ENCODE measurements at places on chromosomes 2 and 18.

DNA sequence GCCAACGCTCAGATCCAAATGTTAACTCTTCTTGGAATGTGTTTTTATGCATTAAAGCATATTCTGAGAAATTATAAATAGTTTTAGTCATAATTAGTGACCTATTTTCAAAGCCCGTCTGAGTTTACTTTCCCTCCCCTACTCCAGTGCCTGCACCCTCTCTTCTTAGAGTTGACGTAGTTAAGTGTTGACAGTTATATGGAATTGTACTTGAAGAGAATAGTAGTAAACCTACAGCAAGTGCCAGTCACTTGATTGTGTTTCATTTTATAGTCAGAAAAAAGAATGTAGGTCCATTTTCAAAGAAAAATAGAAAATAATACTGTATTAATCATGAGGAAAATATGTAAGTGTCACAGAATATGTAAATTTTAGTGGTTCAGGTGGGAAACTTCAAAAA is 41.2 kb downstream of the ZCCHC2 start:
- DNase-seq: no peak

GRCh38 chr2:121527009-121527682 is 3.5 kb upstream of the RNU4ATAC start:
- no peak for DNase-seq

GRCh38 chr2:10968176-10968575 is 56.4 kb downstream of the KCNF1 start:
- no peak for DNase-seq

DNA sequence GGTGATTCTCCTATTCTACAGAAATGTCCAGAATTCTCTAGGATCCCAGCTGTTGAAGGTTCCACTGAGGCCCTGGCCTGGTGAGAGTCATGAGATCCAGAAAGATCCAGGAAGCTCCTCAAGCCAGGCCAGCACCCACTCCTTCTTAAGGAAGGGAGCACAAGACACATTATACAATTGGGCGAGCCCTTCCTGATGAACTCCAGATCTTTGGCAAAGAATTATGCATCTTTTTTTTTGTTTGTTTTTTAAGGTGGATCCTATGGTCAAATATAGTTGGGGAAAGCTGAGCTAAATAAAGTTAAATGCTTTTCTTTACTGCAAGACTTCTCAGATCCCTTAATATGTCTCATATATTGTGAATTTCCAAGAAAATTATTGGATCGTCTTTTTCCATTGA is 37.0 kb upstream of the LOXHD1 start:
- no peak for DNase-seq

- no peak for DNase-seq
Measured at GRCh38 chr18:70390371-70391090, 101.7 kb downstream of the SOCS6 start.

DNA sequence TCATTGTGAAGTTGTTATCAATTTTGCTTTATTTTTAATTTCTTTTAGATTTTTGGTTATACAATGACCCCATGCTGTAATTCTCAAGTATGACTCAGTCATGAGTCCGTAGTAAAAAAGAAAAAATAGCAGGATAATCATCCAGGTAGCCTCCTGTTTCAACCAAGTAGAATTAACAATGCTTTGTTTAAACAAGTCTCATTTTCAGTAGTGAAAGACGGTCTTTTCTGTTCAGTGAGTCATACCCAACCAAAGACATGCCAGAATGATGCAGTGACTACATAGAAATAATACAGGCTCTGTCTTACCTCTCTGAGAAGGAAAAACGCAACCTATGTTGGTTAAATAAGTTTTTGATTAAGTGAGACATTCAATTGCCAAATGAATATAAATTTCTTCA is 67.8 kb upstream of the DSC1 start:
- DNase-seq: no peak

DNA sequence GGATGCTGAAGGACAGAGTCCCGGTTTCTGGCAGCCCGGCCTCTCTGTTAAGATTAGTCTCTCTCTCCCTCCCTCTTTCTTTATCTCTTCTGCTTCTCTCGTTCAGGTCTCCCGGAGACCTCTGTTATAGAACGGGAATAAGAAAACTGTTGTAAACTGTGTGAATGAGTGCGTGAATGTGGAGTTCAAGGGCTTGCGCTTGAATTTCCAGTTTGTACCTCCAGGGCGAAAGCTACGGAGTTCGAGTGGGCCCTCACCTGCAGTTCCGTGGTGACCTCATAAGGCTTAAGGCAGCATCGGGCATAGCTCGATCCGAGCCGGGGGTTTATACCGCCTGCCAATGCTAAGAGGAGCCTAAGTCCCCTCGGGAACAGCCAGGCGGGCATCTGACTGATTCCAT is 26.4 kb downstream of the SKA1 start:
- no peak for DNase-seq

DNA sequence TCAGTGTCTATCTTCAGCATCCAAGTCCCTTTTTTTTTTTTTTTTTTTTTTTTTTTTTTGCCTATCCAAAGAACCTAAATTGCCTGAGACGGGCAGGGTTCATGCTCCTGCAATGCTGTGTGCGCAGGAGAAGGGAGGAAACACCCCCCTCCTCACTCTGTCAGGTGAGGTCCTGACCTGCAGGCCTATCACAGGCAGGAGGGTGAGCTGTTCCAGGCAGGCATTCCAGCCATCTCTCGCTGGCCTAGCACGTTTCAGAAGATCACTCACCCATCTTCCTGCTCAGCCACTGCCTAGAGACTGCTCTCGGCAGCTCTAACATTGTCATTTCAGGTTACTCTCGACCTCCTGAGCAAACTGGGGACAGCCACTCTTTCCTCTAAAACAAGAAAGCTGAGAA is 48.4 kb upstream of the LAPTM4A start:
- DNase-seq: no peak

- no peak for DNase-seq
Measured at GRCh38 chr2:219280651-219281050, 1.5 kb downstream of the DNAJB2 start.

DNA sequence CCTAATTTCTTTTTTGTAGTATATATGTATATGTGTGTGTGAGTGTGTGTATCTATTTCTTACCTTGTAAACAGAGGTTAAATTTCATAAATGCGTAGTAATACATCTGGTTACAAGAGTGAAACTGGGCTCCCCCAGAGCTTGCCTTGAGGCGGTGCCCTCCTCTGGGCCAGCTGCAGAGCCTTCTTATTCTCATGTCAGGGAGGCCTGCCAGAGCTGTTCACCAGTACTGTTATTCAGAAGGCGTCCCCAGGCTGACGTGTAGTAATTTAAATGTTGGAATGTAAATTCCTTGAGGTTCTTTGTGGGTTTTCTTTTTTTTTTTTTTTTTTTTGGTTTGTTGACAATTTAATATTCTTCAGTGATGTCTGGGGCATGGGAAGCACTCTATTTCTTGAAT is 11.2 kb downstream of the COPS8 start:
- no peak for DNase-seq

DNA sequence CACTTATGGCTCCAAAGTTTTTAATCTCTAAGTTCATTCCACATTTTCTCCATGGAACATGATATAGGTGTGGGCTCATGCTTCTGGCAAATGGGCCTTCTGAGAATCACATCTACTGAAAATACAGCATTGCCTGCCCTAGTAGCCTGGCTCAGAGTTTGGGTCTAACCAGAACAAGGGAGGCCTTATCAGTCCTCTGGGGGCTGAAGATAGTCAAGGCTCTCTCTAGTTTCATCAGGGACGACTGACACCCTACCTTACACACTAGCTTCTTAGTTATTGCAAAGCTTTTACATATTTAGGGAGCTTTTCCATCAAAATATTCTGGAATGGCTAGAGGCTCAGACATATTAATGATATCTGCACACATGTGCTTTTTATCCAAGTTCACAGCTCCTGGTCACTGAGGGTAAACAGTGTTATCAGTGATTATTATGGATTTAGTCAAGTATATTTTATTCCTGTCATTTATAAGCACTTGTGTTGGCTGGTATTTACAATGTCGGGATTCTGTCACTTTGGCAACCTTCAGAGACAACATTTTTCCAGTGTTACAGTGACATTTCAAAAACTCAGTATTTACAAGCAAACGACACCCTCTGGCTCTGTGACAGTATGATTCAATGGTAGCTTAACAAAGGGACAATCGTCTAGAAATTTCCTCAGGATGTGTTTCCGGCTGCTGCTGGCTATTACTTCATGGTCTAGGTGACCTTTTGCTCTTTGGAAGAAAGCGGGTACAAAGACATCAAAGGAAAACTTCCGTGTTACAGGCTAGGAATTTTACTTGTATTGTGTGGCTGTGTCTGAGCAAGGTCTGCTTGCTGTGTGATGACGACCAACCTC is 200.6 kb downstream of the TCF4 start:
- no peak for DNase-seq

DNA sequence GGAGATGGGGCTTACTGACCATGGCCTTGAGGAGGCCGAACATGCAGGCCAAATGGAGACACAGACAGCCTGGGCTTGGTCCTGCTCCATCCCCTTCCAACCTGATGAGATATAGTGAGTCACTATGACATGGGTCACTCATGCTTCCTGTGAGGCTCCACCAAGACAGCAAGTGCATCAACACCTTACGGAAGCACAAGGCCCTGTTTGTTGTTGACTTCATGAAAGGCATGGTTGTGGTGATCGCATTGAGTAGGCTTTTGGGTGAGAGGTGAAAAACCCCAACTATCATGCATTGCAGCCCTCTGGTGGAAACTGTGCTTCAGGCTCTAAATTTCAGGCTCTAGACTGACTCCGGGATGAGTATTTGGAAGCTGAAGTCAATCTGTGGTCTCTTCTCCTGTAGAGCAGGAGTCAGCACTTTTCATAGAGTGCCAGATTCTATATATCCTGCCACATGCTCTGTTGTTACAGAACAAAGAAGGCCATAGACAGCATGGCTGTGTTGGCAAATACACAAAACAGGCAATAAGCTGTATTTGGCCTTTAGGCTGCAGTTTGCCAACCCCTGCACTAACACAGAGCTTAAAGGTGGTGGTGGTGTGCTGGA is 10.1 kb downstream of the IL37 start:
- DNase-seq: no peak

DNA sequence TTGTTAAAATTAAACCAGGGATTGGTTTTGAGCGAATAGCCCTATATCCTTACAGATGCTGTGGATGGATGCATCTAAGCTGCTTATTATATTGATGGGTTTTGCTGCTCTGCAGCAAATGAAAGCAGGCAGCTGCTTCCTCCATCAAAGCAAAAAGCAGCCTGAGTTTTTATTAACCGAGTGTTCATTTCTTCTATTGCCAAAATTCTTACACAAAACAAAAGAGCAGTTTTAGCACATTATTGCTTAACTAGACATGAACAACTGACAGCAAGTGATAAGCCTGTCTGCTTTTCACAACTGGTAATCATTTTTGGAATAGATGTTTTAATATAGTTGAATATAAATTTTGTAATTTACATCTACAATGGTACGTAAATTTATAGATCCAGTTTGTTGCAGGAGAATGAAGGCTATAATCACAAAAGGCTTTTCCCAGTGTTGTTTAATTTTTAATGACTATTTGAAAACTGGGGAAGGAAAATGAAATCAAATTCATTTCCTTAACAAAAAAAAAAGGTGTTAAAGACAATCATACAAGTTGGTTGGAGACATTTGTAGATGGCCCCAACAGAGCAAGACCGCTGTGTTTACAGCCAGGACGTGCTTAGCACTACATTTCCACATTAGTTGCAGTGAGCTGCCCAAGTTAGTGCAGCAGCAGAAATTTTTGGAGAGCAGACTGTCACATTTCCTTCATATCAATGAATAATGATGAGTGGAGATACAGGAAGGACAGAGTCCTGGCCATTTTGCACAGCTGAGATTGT is 253.6 kb upstream of the SIX3 start:
- DNase-seq: no peak

All from stimulated activated CD8-positive, alpha-beta memory T cell treated with anti-CD3 and anti-CD28 coated beads, Interleukin-12 subunit alpha, Interleukin-12 subunit beta, amount 100 ng/mL, for 4 hours (primary cell).